ENCODE measurements at places on chromosomes 12 and 14.

DNA sequence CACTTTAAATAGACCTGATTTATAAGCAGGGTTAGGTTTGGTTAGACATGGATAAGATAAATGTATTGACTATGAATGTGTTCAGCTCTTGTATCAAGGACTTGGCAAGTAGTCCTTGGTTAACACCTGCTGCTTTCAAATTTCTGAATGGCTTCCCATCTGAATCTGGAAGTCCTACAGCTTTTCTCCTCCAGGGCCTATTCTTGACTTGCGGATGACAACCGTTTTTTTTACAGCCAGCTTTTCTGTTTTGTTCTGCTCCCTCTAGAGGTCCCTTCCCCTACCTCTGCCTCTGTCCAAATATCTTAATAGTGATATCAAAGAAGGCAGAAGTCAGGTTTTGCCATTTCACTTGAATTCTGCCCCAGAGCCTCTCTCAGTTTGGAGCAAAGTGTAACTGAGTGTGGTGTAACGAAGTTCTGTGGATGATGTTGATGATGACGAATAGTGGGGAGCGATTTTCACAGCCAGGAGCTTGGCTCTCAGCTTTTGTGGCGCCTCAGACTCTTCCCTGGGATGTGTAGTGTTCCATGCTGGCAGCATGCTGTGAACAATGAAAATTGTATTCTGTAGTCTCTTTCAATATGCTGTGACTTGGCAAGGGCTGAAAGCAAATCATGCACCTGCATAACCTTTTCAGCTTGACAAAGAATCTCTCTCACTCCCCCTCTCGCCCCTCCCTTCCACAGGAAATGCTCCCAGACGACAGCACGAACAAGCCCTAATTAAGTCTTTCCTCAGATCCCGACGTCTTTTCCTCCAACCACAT, 5.0 kb upstream of the SLC4A8 start:
- DNase-seq: no peak

GRCh38 chr12:13116259-13116658, 12.8 kb upstream of the GSG1 start:
- DNase-seq: no peak

DNA sequence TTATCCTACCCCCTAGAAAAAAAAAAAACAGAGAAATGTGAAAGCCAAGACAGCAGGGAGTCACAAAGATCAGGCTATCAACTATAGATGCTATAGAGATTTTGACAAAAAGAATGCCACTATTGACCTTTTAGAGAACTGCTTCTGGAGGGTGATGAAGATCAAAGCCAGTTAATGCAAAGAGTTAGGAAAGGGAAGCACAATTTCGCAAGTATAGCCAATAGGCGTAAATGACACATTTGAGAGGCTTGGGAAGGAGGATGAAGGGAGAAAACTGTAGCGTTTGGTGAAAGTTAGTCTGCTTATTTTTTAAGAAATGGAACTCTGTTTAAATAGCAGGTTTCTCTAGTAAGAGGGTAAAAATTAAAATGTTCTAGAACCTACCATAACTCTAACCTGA, 190.7 kb downstream of the DUSP6 start:
- no peak for DNase-seq

DNA sequence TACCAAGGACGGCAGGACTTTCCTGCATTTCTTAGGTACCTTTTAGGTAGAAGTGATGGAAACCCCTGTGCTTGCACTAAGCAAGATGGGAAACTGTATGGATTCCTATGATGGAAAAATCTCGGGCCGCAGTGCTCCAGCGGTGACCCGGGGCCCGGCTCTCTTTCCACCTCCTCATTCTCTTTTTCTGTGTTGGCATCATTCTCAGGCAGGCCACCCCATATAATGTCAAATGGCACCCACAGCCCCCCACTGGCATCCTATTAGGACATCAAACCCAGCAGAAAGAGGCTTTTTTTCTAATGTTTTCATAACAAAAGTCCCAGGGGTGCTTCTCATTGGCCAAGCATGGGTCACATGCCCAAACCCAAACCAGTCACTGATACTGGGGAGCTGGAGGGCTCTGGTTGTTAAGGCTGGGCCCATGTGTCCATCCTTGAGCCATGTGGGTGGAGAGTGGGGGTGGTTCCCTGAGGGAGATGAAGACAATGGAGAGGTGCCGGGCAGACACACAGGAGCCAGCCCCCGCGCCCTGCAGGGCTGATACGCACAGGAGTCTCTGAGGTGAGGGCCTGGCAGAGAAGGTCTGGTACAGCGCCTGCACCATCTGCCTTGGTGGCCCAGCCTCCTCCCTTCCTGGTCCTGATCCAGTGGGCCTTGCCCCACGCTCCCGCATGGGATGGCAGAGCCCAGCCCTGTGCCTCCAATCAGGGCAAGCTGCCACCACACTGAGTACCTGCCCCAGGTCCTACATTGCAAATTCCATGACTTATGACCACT, 142.1 kb downstream of the CALM1 start:
- DNase-seq: no peak

DNA sequence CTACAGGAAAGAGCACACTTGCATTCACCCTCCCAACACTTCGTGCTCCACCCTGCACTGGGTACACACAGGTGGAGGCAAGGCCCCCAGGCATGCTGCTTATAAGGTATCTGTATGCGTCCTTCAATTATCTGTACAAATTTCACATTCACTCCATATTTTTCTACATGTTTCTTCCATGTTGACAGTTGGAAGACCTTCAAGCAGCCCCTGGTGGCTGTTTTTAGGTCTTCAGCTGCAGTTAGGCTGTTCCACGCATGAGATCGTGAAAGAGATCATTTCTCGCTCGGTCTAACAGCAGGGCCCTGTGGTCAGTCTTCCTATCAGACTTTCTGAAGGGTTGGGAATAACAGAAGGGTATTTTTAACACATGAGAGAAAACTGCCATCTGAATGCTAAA, 47.1 kb downstream of the PLXNC1 start:
- no peak for DNase-seq

- no peak for DNase-seq
Observed at GRCh38 chr12:125835852-125836251, 770.6 kb downstream of the AACS start.

- DNase-seq: no peak
Observed at GRCh38 chr12:14613718-14614117, 46.0 kb upstream of the PLBD1 start.

DNA sequence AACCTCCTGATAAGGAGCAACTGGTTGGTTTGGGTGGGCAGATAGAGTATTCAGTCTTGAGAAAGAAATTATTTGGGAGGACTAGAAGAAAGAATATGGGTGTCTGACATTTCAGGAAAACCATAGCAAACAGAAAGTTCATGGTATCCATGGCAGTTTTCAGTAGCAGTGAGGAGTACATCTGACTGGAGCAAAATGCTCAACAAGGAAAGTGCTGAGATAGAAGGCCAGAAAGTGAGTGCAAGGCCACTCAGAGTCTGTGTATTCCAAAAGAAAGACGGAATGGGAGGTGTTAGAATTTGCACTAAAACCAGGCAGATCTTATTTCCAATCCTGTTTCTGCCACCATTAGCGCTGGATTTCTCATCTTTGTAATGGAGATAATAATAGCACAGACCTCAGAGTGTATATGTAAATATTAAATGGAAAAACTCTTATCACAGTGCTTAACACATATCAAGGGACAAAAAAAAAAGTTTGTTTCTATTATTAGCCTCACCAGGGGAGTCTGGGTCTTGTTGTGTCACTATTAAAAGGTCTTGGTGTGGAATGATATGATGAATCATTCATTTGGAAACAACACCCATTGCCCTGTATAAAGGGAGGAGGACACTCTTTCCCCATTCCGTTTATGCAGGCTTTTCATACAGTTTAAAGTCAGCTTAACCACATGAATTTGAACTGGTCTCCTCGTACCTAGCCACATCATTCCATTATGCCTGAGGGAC, 349.8 kb downstream of the IPO8 start:
- DNase-seq: no peak

- DNase-seq: no peak
Observed at GRCh38 chr12:19529951-19530636, 90.8 kb downstream of the AEBP2 start.

DNA sequence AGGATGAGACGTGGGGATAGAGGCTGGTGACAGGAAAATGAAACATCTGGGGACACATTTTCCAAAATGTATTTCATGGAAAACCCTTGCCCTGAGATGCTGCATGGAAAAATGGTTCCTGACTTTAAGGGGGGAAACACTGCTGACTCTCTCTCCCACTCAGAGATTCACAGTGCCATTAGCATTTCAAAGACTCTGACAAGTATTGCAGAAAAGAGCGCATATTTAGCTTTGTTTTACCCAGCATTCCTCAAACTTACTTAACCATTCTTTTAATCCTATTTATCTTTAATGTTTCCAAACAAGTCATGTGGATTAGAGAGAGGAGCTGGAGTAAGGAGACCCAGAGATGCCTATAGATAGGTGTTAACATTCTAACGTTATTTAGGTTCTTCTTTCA, 141.8 kb upstream of the DYRK2 start:
- DNase-seq: no peak

- DNase-seq: peak; percentile 43
Observed at GRCh38 chr12:47941871-47942613, 21.4 kb upstream of the TMEM106C start.

DNA sequence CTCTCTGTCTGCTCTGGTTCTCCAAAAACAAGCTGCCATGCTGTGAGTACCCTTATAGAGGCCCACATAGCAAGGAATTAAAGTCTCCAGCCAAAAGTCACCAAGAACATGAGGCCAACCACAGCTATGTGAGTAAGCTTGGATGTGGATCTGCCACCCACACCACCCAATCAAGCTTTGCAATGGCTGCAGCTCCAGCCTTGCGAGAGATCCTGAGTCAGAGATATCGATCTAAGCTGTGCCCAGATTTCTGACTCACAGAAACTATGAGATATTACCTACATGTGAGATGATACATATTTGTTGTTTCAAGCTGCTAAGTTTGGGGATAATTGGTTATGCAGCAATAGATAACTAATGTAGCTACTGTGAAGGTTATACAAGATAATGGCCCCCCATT, 15.5 kb upstream of the TMEM233 start:
- no peak for DNase-seq

DNA sequence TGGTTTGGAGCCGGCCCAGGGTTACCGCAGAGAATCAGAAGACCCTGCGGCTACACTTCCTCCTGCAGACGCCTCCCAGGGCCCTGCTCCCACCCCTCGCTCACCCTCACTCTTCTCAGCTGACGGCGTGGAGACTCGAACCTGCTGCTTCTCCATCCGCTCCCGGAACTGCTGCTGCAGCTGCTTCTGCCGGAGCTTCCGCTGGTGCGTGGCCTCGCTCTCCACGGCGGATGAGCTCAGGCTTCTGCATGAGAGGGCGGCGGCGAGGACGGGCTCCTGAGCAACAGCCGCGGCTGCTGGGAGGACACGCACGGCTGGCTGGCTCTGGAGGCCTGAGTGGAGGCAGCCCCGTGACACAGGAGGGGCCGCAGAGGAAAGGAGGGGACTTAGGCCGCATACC, 33.3 kb downstream of the RAD52 start:
- DNase-seq: peak; percentile 50

- DNase-seq: peak; percentile 2
Observed at GRCh38 chr14:105335735-105336476, 21.4 kb downstream of the PACS2 start.

- no peak for DNase-seq
Observed at GRCh38 chr14:105529569-105530284, 3.3 kb downstream of the TMEM121 start.

DNA sequence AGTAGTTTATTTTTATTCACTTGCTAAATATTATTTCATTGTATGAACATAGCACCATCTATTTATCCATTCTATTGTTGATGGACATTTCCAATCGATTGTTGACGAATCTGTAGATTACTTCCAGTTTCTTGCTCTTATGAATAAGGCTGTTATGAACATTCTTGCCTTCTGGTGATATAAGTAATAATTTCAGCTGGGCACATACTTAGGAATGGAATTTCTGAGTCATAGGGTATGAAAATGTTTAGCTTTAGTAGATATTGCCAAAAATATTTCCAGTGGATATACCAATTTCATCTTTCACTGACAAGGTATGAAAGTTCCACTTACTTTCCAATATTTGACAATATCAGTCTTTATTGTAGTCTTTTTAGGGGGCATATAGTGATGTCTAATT, 468.5 kb downstream of the ETNK1 start:
- DNase-seq: no peak

- DNase-seq: no peak
Observed at GRCh38 chr12:58408516-58408915, 467.1 kb downstream of the ATP23 start.

- DNase-seq: no peak
Observed at GRCh38 chr12:95055057-95055456, 18.4 kb downstream of the NR2C1 start.

DNA sequence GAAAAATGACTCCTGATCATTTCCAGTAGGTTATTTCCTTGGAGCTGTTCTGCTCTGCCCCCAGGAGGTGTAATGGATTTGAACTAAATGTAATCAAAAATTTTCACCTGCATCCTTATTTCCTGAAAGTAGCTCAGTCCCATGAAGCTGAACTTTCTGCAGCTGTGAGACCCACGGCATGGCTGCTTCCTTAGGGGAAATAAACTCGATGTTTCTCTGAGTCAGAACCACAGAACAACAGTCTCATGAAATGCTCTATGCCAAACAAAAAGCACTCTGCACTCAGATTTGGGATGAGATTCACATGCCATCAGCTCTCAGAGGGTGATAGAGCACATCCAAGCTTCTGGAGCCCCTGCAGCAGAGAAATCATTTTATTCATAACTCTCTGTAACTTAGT, 224.1 kb upstream of the PLEKHG7 start:
- DNase-seq: no peak

DNA sequence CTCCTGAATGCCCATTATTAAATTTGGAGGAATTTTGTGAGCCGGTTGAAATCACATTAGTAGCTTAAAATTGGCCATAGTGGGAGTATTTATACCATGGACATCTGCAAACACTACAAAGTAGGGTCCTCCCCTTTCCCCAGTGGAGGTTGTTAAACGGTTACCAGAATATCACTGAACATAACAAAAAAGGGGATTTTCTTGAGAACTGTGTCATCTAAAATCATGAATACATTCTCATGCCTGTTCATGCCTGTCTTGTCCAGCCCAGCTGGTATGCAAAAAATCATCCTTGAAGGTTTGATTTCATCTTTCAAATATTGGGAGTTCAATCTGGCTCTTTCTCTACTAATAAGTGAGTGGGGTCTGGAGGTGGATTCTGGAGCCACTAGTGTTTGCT, 96.4 kb downstream of the OTOGL start:
- DNase-seq: no peak

GRCh38 chr12:55633151-55633550, 3.5 kb upstream of the OR10P1 start:
- DNase-seq: no peak

- no peak for DNase-seq
Observed at GRCh38 chr14:55889124-55889523, 229.1 kb upstream of the PELI2 start.

DNA sequence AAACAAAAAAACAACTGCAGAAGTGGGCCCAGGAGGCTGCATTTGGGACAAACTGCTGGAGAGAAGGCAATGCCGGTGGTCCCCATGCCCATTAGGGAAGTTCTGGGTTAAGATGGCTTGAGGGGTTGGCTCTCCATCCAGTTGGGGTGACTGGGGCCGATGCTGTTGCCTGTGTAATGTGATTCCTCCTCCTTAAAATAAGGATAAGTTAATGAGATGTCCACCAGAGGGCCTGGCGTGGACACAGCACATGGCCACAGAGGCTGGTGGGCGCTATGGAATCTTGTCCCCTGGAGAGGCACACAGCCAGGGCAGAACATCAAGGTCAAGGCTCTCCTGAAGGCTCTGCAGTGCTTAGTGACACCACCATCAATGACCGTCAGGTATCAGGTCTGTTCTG, 1.0 kb upstream of the TESC start:
- peak; percentile 32 for DNase-seq

GRCh38 chr14:57078054-57078453, 190.7 kb downstream of the EXOC5 start:
- DNase-seq: no peak

Data from nephron progenitor cell (in vitro differentiated cells).